DMS153 (cell line): ENCODE measurements at places on chromosomes 2 and 18.
A peak's percentile ranks its signal among the peaks of the same experiment; 100 is the strongest.

GRCh38 chr2:95010126-95010525 lies 15.4 kb upstream of the MAL start:
- DNase-seq, result no peak

GRCh38 chr2:160651416-160652200 lies 158.0 kb upstream of the RBMS1 start:
- DNase-seq, result no peak

- no peak for DNase-seq
Observed at GRCh38 chr2:104250635-104251034, 603.3 kb upstream of the POU3F3 start.

GRCh38 chr18:32695534-32695933 lies 77.3 kb downstream of the KLHL14 start:
- DNase-seq, result no peak

DNA sequence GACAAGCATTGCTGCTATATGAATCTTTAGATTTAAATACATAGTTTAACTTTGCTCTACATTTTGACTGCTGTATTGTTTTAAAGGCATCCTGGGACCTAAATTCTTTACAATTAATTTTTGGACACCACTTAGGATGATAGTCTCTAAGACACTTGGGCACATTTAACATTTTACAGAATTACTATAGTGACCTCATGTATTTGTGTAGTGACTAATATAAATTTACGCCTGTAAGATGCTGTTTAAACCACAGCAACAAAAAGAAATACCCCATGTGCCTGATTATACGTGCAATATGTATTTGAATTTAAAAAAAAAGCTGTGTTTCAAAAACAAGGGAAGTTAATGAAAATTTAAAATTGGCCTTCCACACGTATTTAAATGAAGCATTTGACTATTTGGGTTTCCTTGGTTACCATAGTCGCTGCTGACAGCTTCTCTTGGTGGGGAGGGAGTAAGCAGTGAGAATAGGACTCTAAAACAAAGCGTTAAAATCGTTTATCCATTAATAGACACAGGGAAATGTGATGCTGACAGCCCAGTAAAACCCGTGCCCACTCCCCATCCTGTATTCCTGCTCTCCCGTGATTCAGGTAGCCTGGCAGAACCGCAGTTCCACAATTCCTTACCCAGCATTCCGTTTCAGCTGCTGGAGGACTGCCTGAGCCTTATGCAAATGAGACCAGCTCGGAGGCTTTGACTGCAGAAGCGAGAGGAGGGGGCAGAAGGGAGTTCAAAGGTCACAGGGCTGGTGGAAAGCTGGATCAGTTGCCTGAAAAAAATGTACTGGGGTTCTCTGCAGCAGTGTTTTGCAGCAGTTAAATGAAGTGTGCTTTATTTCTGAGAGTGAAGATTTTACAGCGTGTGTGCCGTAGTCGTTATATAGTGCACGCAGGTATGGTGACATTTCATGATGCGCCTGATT lies 104.3 kb downstream of the CSRNP3 start:
- peak; percentile 89 for DNase-seq

DNA sequence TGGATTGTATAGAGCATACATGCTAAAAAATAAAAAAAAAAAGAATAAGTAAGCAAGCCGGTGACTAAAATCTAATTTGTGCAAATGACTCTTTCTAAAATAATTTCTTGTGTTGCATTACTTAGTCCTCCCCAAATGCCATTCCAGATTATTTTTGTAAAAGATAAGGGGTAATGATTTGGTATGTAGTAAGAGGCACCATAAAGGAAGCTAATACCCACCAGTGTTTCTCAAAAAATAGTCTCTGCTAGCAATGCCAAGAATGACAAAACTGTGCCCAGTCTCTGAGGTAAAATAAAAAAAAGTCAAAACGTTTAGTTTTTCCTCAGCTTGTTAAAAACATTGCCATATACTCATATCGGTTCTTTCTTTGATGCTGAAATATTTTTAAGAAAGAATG lies 2.7 kb downstream of the METTL5 start:
- no peak for DNase-seq

DNA sequence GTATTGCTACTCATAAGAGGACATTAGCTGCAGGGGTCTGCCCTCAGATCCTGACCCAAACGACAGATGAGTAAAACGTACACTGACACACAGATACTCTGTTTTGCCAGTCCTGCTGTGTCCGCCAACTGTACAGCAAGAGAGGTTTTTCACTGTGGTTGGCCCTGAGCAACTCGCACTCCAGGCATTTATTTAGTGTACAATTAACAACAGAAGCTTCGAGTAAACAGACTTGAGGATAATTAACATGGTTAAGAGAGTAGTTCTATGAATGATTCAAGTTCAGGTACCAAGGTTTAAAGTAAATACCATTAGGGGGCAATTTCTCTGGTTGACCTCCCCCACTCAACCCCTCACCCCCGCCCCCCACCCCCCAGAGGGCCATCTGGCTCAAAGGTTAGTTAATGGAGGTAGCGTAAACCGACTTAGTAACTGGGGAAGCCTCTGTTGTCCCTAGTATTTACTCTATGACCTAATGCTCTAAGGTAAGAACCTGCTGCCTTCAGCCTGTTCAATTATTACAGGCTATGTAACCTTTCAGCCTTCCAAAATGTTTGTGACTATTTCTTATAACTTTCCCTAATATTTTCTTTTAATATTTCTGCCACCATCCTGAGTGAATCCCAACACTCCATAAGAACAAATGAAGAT lies 103.9 kb upstream of the XIRP2 start:
- peak; percentile 97 for DNase-seq

DNA sequence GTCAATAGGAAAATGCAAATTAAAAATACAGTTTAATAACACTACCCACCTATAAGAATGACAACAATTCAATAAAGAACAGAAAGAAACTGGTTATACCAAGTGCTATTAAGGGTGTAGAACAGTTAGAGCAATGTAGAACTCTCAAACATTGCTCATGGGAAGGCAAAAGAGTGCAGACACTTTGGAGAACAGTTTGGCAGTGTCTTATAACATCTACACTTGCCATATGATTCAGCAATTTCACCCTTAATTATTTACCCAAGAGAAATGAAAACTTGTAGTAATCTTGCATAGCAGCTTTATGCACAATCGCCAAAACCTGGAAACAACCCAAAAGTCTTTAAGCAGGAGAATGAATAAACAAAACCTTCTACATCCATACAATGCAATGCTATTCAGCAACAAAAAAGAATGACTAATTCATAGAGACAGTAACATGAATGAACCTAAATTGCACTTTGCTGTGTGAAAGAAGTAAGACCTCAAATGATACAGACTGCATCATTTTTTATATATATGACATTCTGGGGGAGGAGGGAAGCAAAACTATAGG lies 455.2 kb downstream of the THSD7B start:
- DNase-seq, result no peak

DNA sequence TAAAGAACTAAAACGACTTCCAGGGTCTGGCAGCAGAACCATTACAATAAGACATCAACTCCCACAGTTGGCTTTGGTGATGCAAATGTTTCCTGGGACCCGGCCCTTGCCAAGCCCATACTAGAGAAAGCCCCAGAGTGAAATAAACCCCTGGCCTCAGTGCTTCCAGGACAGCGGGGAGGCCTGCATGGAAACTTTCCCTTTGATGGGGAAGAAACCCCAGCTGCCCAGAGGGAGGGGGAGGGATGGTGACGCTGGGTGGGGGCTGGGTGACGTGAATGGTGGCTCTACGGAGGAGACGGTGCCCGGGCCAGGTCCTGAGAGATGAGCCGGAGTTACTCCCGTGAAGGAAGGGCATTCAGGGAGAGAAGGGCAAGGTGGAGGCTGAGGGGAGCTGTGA lies 27.5 kb downstream of the INHBB start:
- no peak for DNase-seq
